ENCODE measurements at places on chromosomes 11 and 22.

GRCh38 chr11:92211576-92212167 lies 12.9 kb upstream of the FAT3 start:
- DNase-seq, result no peak

DNA sequence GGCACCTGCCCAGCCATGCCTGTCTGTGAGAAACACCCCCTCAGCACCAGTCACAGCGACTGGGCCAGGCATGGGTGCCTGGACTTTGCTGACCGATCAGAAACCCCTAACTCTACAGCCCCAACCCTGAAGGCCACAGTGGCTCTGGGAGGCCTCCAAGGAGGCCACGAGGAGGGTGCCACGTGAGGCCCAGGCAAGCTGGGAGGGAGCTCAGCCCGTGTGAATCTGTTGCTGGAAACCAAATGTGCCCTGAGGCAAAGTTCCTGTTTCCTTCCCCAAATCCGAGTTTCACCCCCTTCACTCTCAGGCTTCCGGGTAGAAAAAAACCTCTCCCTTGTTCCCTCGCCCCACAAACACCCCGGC lies 1.3 kb downstream of the UNC93B1 start:
- no peak for DNase-seq

DNA sequence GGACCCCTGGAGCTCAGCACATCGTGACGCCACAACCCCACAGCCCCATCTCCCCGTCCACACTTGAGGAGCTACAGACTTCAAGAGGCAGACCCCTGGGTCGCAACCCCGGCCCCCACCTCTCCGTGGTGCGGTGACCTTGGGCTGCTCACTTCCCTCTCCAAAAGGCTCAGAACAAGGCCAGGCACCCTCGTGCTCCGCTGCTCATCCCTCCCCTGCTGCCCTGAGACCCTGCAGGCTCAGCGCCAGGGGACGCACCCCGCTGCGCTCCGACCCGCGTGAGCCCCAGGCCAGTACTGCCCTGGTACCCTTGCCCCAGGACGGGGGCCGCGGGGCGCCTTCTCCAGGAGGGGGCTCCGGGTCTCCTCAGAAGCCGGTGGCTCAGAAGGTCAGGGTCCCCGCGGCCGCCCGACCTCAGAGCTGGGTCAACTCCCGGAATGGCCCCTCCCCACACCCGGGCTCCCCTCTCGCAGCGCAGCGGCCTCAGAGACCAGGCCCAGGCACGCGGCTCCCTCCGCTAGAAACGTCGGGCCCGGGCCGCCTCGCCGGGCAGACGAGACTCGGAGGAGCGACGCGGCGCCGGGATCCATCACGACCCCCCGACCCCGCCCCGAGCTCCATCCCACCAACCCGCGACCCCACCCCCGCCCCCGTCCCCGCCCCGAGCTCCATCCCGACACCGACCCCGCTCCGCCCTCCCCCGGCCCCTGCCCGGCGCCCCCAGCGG lies 563 bp downstream of the GATD1 start:
- DNase-seq, result no peak

DNA sequence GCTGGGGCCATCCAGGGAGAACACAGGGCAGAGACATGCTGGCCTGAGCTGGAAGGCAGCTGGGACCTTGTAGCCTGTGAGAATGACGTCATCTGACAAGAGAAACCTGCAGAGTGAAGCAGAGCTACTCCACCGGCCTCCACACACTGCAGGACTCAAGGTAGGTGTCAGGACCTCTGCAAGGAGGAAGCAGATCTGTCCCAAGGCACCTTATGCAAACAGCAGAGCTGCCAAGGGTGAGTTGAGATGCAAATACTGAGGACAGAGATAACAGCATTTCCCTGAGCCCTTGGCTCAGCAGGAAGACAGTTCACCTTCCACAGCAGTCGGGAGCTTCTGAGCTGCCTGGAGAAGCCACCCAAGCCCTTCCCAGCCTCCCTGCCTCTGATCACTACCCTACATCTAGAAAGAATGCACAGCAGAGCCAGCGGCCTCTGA lies 51.9 kb upstream of the IGSF9B start:
- DNase-seq, result no peak

DNA sequence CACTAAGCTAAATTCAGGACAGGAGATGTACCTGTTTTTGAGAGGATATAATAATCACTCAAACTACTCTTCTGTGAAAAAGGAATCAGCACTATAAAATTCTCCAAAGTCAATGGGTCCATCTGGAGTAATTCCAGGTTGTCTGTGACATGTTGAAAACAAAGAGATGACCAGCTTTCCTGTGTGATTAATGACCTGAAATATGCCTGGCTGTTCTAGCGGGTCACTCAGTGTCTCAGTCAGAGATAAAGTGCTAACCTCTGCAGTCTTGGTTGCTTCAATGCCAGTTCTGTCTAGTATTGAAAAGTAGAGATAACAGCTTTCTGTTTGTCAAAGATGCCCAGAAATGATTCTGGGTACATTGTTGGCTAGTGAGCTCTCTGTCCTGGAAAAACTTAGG lies 722.6 kb upstream of the TENM4 start:
- DNase-seq, result no peak

GRCh38 chr11:14304601-14305000 lies 54.4 kb downstream of the RRAS2 start:
- no peak for DNase-seq

GRCh38 chr22:42994917-42995562 lies 19.9 kb downstream of the PACSIN2 start:
- no peak for DNase-seq

Measured in stimulated activated CD4-positive, alpha-beta T cell treated with anti-CD3 and anti-CD28 coated beads, Interleukin-1b, Interleukin-23, amount 100 ng/mL, for 1 hour (primary cell).